Activated CD8-positive, alpha-beta memory T cell treated with anti-CD3 and anti-CD28 coated beads for 48 hours (primary cell): ENCODE measurements at places on chromosomes 3 and 15.

- DNase-seq, result no peak
Observed at GRCh38 chr3:16510620-16511319, 2.7 kb downstream of the RFTN1 start.

DNA sequence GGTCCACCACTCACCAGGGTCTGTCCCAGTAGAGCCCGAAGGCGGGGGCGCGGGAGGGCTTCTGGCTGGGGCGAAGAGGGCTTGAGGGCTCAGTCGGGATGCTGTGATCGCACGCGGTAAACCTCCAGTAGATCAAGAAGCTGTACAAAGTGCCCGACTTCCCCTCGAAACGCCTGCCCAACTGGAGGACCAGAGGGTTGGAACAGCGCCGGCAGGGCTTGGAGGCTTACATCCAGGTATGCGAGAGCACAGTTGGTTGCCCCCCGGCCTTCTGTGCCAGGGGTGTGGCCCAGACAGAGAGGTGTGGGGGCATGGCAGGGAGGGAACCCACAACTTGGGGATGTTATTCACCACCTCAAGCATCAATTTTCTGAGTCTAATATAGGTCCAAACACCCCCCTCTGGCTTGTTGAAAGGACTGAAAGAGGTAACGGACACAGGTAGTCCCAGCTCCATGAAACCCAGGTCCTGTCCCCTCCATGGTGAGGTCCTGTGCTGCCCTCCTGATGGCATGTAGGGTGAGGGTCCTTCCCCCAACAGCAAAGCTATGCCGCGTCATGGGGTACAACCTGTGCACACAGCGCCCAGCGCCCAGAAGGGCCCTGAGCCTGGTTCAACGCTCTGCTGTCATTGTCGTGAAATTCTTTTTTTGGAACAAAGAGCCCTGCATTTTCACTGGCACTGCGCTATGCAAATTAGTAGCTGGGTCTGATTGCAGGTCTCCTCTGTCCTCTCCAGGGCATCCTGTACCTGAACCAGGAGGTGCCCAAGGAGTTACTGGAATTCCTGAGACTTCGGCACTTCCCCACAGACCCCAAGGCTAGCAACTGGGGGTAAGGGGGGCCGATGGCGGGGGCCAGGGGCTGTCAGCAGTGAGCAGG is 1.2 kb downstream of the SNX22 start:
- DNase-seq, result no peak

GRCh38 chr15:63982381-63982854 is 63.9 kb downstream of the DAPK2 start:
- DNase-seq, result no peak

GRCh38 chr3:98095882-98096281 is 8.9 kb downstream of the OR5AC2 start:
- no peak for DNase-seq

DNA sequence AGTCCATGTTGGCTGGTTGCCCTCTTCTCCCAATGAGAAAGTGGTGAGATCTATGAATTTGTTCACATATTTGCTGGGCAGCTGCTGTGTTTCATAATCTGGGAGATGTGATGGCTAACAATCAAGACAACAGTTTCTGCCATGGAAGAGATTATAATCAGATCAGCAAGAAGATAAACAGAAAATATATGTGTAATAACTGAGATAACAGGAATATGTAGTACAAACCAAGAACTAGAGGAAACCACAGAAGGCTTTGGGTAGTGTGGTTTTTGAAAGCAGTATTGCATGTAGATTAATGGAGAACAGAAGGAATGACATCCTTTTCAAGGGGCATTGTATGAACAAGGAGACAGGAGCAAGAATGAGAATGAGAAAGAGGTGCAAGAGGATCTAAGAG is 12.2 kb upstream of the CSTA start:
- no peak for DNase-seq

GRCh38 chr15:92092289-92093105 is 239.0 kb downstream of the SLCO3A1 start:
- no peak for DNase-seq

DNA sequence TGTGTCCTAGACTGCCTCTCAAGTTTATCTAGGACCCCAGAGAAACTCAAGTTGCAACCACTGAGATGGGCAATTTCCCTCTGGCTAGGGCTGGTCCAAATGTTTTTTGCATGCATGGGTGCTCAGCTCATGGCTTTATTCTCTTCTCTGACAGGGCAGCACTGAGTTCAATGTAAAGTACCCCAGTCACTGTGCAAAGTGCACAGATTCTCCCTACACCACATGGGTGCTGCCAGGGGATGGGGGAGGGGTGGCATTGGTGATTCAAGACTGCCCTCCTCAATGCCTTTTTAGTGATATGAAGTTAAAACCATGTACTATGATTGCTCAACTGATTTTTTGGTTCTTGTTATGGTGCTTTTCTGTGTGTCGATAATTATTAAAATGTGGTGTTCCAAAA is 14.8 kb upstream of the RAD51 start:
- no peak for DNase-seq

GRCh38 chr3:179949869-179950268 is 86.9 kb downstream of the PEX5L start:
- DNase-seq, result no peak

DNA sequence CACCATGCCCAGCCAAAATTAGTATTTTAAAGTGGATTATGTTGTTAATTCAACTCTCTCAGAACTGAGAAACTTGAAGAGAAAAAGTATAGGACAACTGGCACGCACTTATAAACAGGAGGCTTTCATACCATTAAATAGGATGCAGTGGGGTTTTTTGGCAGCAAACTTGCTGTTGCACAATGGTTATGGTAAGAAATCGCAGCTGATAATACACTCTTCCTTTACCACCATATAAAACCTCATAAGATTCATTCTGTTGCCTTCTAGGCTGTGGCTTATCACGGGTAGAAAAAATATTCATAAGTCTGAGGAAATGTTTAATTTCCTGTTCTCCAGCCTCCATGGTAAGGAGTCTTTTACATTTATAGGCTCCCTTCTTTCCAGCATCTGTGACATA is 95.3 kb downstream of the TMCO5A start:
- no peak for DNase-seq

DNA sequence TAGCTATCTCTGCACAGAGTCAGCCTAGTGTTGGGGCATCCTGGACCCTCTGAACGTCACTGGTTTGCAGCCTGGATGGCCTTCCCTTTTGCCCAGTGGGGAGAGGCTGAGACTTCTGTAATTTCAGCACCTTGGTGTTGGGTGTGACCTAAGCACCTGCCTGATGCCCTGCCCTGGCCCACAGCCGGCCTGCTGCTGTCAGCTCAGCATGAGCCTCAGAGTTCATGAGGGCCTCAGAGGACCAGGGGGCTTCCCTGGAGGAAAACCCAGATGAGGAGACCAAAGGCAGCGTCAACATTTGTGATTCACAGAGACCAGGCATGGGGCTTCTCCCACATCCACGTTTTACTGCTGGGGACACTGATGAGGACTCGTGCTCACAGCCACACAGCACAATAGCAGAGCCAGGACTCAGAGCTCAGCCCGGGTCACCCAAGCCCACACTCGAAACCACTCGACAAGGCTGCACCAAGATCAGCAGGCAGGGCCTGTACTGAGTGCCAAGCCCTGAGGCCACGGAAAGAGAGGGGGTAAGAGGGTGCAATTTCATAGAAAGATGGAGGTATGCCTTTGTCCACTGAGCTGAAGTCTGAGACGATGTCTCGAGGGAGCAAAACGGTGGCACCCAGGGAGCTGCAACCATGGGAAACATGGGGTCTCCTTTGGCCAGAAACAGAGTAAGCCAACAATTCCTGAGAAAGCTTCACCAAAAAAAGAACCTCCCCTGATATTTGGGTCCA is 9.9 kb upstream of the GP9 start:
- DNase-seq, result no peak

DNA sequence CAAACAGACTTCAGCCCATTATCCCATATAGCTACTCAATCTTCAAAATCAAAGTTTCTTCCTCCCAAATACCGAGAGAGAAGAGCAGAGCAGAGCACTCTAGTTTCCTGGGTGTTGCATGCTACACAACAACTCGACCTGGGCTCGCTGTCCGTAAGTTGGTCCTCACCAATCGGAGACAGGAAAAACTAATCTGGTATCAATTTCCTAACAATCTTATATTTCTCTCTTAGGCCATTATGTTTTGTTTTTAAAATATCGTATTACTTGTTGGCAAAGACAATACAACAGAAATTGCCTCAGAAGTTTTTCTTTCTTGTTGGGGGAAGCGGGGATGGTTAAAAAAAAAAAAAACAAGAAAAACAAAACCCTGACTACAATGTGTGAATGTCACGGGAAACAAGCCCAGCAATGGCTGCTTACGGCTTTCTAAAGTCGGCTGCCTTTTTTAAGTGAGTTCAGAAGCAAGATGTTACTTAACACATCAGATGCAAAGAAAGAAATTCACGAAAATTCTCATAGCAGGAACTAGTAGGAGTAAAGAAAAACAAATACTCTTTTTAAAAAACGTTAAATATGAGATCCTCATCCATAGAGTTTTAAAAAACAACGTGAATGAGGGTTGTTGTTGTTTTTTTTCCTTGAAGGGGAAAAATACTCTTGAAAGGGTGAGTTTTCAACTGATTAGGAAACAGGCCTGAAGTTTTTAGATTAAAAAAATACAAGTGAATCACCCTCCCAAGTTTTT is 1.9 kb downstream of the VGLL4 start:
- no peak for DNase-seq

DNA sequence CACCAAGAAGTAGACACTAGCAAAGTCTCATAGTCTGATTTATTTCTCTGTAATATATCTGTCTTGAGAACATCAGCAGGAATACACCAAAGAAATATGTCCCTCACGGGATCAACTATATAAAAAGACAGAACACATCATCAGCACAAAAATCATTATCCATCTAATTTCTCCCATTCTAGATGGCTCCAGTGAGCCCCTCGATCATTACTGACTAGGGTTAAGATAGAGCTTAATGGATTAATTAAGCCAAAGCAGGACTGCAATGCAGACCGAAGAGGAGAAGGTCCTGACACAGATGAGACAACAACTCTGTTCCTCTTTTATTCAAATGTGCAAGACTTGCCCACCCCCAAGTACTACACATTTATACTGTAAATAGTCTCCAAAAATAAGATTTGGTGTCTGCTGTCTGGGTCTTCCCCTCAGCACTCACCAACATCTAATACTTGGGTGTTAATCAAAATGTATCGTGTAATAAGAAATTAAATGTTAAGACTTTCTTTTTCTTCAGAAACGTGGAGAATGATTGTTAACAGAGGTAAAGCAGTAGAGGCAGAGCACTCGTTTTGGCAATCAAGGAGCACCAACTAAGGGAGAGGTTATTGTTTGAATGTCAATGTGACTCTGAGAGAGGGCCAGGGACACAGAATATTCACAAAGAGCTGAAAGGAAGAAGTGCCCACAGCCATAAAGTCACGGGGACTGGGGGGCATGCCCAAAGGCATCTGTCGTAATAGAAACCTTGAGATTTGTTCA is 133.6 kb downstream of the TIGIT start:
- DNase-seq, result no peak

GRCh38 chr3:184472723-184473428 is 88.7 kb upstream of the EPHB3 start:
- DNase-seq, result no peak

GRCh38 chr3:48938689-48939088 is 20.0 kb downstream of the ARIH2 start:
- DNase-seq, result no peak
